ENCODE measurements at places on chromosomes 12 and 14.

DNA sequence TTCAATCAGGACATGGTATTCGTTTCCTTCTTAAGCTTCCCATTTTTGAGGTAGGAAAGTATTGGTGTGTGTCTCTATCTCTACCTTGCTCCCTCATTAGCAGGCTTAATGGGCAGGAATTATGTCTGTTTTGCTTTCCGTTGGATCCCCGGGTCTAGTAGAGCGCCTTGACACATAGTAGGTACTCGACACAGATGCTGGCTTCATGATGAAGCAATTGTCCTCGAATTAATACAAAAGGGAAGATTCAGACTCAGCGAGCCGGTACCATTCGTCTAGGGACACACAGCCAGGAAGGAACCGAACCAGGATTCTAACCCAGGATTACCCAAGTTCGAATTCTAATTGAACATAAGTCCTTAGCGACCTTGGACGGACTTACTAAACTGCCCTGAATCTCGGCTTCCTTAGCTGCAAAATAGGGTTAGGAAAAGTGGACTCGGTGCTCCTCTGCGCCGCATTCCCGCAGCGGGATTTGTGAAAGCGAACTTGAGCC is 496 bp upstream of the ISCU start:
- DNase-seq, result no peak

- no peak for DNase-seq
These were observed 172.2 kb upstream of the AMIGO2 start for GRCh38 chr12:47251919-47252318.

GRCh38 chr12:20696181-20696905 is 1.2 kb downstream of the SLCO1C1 start:
- no peak for DNase-seq

GRCh38 chr12:109782326-109782703 is 50.9 kb downstream of the TRPV4 start:
- DNase-seq, result no peak

GRCh38 chr14:81430235-81430634 is 30.1 kb upstream of the STON2 start:
- no peak for DNase-seq

- no peak for DNase-seq
These were observed 241.1 kb upstream of the FBXO33 start for GRCh38 chr14:39673270-39673711.

DNA sequence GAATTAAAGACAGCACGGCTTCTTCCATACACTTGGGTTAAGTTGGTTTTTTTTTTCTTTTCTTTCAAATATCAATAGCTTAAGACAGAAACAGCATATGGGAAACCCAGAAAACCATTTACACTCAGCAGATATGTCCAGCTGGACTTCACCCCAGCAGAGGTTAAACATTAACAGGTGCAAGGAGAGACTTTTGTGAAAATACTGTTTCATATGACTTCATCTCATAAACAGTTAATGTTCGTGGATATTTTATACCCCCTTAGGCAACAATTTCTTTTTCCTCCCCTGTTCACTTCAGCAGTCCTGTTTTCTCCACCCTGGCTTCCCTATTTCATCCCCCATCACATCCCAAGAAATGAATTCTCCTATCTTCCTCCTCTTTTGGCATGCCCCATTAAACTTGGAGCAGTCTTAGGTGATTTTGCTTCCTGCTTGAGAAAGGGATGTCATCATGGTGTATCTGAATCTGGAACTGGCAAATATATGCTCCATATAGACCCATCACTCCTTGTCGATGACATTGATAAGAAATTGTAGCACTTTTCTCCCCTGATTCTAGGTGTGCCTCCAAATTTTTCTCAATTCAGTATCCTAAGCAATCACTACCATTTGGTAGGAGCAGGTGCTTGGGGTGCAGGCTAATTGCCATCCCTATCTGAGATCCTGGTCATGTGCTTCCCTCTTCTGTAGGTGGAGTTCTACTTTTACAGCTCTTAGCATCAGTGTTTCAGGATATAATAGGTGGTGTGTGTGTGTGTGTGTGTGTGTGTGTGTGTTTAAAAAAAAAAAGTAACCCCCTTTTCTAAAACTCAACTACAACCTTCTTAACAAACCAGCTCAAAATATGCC is 67.9 kb downstream of the BMP4 start:
- DNase-seq, result no peak

DNA sequence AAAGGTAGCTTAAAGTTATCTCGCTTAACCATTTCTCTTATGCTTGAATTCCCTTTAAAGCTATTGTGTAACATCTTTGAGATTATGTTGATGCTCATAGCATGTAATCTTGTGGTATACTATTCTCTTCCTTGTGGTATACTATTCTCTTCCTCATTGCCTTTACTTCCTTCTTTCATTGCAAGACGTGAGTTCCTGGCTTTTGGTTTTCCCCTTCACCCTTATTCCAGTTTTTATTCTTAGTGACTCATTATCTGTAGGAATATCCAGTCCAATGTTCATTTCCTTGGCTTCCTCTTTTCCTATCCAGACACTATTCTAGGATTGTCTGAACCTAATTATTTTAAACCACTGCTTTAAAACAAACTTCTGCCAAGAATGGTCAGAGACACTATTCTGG is 564.0 kb downstream of the CCER1 start:
- DNase-seq, result no peak

GRCh38 chr12:79274501-79275064 is 410.0 kb downstream of the SYT1 start:
- DNase-seq, result no peak

GRCh38 chr12:41769810-41770209 is 374.9 kb downstream of the GXYLT1 start:
- no peak for DNase-seq

DNA sequence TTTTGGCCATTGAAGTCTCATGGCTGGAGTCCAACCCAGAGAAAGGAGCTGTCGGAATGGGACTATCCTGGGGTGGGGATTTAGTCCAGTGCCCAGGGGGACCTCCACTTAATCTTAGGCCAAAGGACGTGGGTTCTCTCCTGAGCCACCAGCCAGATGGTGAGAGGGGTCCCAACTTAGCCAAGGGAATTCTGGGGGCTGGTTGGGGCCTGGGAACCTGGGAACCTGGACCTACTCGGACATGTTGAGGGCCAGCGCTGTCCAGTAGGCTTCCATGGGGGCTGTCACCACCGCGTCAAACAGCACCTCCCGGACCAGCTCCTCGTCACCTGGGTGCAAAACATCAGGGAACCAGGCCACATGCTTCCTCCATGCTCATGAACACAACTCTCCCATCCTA is 33.4 kb downstream of the LRTM2 start:
- no peak for DNase-seq

GRCh38 chr12:124929649-124930419 is 15.4 kb upstream of the UBC start:
- DNase-seq, result no peak

DNA sequence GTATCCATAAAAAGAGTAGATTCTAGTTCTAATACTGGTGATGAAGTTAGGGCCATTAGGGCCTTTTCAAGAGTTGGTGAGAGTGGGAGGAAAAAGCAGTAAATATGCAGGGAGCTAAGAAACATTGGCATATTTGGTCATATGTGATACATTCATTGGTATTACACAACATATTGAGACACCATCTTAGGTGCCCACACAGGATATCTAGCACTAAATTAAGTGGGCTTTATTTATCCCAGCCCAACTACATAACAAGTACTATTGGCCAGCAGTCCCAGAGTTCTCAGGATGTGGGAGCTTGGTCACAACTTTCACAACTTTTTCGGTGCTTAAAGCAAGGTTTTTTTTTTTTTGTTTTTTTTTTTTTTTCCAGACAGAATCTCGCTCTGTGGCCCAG is 2.0 kb upstream of the ING4 start:
- DNase-seq, result no peak

DNA sequence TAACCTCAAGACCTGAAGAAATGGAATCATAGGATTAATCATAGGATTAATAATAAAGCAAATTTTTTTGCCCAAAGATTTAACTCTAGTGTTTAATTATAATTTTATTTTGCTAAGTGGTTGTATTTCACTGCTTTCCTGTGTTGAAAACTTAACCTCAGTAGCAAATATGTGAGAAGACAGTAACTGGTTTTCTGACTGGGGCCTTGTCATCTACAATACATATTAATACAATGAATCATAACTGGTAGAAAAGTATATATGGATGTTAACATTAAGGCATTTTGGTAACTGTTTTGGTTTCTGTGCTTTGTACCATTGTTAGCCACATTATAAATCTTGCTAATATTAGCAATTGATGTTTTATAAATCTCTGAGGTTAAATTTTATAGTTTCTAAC is 92.2 kb downstream of the ACSS3 start:
- no peak for DNase-seq

DNA sequence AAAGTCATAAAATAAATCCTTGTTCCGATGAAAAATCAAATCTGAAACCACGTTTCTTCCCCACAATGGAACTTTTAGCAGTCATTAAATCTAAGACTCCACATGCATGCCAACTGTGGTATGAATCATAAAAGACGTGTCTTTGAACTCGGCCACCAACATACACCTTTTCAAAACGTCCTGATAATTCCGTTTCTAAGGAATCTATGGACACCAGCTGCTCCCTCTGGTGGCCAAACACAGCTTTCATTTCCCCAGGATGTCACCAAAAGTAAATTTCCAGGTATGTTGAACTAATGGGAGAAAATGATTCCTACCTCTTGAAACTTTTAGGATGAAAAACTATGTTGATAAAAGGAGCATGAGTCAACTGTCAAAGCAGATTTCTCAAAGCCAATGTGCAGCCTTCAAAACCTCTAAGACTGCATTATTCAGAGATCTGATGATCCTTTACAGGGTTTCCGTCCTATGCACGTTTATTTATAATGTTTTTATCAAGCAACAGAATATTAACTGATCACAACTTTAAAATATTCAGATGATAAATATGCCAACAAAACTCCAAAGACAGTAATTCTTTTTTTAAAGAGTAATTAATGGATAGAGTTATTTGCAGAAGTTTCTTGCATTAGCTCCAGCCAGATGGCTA is 96.2 kb downstream of the CIT start:
- DNase-seq, result no peak

GRCh38 chr12:104590022-104590421 is 133.3 kb downstream of the CHST11 start:
- no peak for DNase-seq

- no peak for DNase-seq
These were observed 71.5 kb upstream of the MDM1 start for GRCh38 chr12:68403711-68404110.

DNA sequence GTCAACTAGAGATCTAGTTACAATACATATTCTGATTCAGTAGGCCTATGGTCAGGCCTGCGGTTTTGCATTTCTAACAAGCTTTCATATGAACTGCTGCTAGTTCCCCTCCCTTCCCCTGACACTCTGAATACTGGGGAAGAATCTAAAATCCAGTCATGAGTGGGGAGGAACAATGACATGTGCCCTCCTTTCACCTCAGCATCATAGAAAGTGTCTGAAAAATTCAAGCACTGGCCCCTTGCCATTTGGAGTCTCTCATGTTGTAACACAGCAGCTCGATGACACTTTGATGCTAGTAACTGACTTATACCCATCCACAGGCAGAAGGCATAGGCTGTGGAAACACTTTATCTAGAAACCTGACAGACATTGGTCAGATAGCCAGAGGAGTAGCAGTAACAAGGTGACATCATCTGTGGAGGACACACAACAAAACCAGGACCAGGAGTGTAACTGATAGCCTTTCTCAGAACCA is 161.9 kb upstream of the RASSF8 start:
- DNase-seq, result no peak

DNA sequence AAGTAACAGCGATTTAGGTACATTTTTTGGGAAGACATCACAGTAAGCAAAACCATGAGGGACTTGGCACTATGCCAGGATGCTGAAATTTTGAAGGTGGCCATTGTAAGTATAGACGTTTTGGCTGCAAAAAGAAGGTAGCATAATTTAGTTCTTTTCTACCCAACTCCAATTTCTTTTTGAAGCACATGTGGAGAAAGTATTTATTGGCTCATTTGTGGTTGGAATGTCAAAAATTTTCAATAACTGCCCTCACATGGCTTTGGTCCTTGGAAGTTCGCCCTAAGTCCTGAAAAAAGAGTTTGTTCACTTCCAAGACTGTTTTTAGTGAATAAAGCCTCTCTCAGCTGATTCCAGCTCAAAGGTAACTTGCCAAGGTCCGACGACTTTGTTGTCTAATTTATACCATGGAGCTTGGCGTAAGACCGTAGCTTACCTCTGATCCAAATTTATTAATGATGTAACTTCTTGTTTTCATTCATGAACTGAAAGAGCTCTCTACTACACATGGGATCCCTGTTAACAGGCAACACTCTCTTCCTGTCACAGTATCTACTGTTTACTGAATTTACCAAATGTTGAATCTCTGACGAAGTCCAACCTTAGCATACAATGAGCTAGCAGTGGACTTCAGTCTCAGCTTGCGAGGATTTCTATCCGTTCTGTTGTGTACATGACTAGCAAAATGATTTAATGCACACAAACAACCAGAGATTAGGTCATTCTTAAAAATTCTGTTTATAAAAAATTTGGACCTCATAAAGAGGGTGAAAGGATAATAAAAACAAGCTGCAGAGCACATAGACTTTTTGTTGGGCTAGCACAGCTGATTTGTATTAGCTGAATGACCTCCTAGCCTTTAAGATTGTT is 49.0 kb downstream of the MSRB3 start:
- DNase-seq, result no peak

DNA sequence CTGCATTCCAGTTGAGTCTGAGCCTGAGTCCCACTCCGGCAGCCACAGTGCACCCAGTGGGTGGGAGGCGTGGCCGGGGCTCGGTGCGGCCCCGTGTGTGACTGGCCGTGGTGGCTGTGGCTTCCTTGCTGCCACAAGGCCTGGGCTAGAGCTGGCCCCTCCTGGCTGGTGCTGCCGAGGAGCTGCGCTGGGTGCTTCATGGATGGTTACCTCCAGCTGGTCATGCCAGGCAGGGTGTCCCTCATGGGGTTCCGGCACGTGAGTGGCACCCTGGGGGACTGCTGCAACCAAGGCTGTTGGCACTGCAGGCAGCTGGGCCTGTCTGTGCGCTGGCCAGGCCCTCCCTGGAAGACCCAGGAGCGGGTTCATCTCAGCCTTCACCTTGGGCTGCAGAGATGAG is 62.7 kb downstream of the KIF26A start:
- no peak for DNase-seq

GRCh38 chr14:99246536-99247097 is 25.4 kb downstream of the BCL11B start:
- no peak for DNase-seq

GRCh38 chr12:121423682-121424623 is 24.0 kb downstream of the RNF34 start:
- no peak for DNase-seq

DNA sequence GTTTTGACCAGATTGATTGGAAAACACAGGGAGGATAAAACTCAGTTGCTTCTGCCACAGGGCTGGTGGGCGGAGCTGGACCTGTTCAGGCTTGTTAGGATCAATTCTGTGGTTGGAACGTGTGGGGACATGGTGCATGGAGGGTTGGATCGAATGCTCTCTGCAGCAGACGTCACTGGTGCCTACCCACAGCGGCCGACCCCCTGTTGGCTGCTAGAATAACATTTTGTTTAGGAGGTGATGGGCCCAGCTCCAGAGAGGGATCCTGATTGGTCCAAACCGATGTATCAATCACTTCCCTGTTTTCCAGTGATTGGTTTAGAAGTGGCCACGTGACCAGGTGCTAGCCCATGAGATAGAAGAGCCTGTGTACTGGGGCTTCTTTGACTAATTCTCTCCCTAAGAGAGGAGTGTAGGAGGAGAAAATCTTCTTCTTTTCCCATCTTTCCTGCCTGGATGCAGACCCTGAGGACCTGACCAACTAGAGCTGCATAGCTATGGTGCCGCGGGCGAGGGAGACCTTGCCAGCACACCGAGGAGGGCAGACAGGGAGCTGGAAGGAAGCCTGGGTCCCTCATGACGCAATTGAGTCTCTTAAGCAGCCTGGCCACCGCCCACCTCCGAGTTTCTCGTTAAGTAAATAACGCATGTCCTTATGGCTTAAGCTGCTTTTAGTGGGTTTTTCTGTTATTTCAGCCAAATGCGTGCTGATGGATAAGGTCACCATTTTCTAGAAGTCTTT is 163.5 kb downstream of the AACS start:
- DNase-seq, result no peak
